ENCODE measurements at places on chromosomes 13 and 19. TPM values are rescaled to one million over a fixed set of nuclear protein-coding genes. Genes with fewer than 3 reads are reported as not detected.

- no peak for DNase-seq
Observed at GRCh38 chr19:19436137-19436691, 30.7 kb downstream of the GATAD2A start.

DNA sequence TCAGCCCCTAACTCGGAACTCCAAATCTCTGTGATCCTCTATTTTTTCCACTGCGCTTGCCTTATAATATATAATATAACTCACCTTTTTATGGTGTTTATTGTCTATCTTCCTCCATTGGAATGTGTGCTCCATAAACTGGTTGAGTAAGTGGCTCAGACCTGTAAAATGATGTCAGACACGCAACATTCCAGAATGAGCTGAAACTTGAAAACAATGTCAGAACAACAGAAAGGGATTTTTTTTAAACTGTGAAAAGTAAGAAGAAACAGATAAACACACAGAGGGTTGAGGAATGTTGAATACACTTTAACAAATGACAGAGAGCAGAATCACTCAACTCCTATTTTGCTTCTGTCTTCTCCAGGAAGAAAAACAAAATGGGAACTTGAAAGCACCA is 19.1 kb upstream of the FAM216B start:
- no peak for DNase-seq

- no peak for DNase-seq
Observed at GRCh38 chr13:39941911-39942551, 286.6 kb downstream of the COG6 start.

PPP1R13L gene
- total RNA-seq = 110 TPM

DNA sequence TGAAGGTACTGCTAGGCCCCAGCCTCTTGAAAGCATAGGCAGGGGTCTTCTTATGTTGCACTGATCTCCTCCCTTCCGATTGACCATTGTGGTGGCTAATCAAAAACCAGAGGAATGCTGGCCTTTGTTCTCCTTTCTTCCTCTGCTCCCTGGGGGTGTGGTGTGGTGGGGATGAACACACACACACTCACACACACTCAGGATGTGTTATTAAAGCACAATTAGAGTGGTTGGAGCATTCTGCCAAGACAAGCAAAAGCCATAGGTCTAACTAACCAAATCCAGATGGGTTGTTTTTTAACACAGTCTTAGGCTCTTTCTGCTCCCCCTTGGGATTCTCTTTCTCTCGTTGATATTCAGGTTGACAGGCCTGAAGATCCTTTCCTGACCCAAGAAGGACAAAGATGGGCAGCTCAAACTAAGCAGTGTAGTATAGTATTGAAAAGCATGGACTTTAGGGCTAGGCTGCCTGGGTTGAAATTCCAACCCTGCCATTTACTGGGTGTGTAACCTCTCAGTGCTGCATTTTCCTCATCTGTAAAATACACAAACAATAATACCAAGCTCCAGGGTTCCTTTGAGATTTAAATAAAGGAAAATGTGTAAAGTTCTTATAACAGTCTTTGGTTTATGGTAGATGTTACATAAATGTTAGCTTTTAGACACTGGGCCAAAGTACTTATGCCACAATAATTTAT is 25.5 kb upstream of the DGKH start:
- DNase-seq = no peak

DNA sequence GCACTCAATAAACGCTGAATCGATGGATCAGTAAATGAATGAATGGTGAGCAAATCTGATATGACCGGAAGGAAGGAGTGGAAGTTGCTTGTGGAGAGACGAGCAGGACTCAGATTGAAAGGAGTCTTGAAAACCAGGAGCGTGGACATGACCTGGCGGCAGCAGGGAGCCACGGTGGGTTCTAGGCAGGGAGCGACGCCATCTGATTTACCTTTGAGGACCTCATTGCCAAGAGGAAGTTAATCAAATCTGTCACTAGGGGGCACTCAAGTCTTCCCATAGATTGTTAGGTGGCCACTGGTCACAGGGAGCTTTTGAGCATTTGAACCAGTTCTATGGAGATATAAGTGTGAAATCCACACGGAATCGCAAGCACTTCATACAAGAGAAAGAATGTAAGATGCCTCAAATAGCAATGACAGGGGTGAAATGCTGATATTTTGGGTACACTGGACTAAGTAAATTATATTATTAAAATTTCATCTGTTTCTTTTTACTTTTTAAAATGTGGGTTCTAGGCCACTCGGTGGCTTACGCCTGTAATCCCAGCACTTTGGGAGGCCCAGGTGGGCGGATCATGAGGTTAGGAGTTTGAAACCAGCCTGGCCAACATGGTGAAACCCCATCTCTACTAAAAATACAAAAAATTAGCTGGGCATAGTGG is 9.2 kb upstream of the FBN3 start:
- no peak for DNase-seq

Data from esophagus squamous epithelium (tissue), 5 donors.